ENCODE measurements at places on chromosomes 12 and 14.

DNA sequence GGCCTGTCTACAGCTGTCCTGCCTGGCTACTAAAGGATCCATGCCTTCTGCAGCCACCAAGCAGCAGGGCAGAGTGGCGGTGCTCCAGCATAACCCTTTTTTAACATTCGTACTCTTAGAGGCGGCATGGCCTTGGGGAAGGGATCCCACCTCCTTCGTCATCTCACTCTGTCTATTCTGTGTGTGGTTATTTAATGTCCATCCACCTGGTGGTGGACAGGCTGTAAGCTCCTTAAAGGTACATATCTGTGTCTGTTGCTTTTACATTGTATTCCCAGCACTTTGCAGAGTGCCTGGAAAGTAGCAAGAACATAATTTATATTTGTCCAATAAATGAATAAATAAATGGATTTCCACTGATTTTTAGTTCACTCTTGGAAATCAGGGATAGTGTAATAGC, 15.7 kb upstream of the ACOT1 start:
- no peak for DNase-seq

DNA sequence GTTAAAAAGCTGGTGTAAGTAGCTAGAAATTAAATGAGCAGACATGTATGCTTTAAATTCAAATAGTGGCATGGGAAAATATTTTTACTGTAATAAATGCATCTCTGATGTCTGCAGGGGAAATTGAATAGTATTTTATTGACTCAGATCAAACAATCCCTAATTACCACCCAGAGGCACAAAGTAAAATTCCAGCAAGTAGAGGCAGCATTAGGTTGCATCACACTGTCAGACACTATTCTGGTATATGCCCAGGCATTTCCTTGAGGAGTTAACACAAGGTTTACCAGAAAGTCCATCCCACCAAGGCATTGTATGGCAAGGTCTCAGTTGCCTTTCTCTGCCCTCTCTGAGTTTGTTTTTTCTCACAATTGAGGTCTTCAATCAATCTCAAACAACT, 201.6 kb upstream of the KITLG start:
- DNase-seq = no peak

DNA sequence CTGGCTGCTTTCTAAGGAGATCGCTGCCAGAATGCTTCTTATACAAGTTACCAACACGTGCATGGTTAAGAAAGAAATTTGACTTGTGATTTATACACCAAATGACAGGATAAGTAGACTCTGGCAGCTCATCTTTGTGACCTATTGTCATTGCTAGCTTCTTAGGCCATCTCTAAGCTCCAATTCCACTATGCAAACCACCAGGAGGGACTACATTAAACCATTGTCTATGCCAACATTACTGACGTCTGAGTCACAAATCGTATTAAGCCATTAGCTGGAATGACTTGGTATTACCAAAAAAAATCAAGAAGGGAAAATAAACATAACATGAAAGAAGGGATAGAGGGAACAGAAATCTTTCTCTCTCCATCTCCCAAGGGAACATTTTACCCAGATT, 15.8 kb upstream of the VPS33A start:
- DNase-seq = no peak

- DNase-seq = no peak
These were observed 121.0 kb upstream of the VRK1 start for GRCh38 chr14:96676166-96676565.

DNA sequence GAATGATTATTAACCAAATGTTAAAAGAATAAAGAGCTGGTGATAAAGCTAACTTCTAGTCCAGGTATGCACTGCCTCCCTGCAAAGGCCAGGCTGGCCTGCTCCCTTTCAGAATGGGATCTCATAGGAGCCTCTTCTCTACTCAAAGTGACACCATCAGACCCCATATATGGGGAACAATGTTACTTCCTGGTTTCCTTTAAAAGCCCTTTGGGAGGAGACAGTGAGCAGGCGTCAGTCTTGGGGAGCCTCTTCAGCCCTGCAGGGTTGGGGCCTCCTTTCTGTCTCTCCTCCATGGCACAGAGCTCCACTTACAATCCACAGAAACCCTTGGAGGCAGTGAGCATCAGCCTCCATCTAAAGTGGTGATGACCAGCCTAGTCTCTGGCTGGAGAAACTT, 17.3 kb upstream of the GPRC5A start:
- DNase-seq = no peak

DNA sequence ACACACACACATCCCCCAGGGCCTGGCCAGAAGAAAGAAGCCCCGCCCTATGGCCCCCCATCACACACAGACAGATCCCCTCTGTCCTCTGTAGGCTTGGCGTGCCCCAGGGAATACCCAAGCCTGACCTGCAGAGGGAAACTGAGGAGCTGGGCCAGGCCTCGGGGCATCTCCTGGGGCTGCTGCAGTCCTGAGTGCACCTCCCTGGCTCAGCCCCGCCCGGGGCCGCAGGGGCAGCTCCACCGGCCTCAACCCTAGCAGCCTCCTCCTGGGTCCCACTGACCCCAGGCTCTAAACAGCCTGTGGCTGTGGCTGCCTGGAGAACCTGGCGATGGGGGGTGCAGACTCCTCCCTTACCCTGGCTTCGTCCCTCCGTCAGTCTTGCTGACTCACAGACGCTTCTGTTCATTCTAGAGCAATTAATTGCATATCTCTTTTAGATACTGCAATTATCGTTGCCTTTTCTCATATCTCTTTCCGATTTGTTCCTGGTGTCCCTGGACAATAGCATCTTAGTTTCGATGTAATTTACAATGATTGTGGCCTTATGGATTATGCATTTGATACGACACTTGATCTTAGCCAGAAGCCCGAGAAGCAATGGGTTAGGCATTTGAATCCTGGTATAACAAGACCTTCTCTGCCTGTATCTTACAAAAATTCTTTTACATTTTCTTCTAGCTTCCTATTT, 45.8 kb upstream of the EIF5 start:
- no peak for DNase-seq
